MCF 10A (cell line): ENCODE measurements at places on chromosomes 5 and 9.

GRCh38 chr9:92467511-92467910, 14.8 kb downstream of the ASPN start:
- DNase-seq, result no peak

DNA sequence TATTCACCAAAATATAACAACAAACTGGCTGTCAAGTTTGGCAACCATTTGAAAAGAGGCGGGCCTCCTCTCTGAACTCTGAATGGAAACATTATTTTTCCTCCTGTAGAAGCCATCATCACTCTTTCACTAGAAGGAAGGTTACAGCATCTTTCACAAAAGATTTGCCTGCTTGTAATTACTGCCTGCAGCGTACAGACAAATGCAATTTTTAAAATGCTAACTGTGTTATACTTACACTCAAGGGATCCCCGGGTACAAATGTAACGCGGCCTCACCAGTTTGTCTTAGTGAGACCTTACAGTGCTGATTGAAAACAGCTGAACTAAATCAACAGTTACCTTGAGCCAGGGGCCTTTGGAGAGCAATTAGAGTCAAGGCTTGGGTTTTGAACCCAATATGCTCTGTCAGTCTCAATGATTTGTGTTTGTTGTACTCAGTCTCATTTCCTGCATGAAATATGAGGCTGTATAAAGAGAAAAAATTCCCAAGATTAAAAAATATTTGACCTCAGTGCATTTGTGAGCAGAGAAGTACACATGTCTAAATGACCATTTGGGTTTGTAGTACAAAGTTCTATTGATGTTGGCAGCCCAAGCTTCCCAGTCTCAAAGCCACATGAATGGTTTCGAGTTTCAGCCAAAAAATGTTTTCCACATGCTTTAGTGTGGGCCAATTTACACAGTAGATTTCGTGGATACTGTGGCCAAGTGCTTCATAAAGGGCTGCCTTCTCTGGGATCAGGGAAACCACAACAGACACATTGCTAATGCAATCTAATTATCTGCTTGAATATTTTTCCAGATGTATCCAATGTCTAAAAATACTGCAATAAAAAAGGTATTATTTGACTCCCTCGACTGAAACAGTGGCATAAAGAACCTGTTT, 500.0 kb downstream of the SPATA31D1 start:
- DNase-seq, result peak; percentile 87

GRCh38 chr5:95715799-95716461, 15.2 kb upstream of the RHOBTB3 start:
- DNase-seq, result peak; percentile 86

- no peak for DNase-seq
Measured at GRCh38 chr5:7872517-7873130, 3.7 kb downstream of the MTRR start.

DNA sequence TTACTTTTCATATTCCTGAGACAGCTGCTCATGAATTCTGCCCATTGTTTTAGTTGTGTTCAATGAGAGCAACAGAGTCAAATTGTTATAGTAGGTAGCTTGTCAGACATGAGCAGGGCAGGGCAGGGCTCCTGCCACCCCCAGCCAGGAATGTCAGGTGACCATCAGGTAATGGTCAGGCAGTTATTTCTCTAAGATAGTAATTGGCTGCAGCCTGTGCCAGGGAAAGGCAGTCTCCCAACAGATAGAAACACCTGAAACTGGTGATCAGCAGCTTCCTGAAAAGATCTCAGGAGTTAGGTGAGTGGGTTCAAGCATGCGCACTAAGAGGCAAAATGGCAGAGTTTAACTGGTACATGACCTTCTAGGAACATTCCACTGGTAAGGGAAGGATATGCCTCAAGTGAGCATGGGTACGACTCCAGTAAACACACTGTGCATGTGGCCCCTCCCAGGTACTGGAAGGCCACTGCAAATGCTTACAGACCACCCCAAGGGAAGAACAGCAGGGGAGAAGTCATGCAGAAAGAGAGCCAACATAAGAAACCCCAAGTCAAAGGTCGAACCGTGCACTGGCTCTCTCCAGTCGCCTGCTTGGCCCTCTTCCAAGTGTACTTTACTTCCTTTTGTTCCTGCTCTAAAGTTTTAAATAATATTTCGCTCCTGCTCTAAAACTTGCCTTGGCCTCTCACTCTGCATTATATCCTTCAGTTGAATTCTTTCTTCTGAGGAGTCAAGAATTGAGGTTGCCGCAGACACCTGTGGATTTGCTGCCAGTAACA, 25.1 kb downstream of the CARTPT start:
- DNase-seq, result no peak

DNA sequence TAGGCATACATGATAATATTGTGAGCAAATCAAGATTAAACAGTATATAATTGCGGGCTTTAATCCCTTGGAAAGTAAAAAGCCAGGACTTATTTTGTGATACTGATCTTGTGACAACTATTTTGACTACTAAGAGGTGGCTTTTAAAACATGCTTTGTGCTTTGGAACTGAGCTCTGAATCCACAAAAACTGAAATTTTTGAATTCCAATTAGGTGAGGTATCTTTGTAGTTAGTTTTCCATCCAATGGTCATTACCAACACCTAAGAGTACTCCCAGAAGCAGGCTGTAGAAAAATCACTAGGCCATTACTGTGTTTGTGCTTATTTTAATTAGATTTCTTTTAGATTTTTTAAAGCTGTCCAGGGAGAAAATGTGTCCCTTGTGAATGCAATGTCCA, 559.5 kb upstream of the WWC1 start:
- DNase-seq, result no peak

DNA sequence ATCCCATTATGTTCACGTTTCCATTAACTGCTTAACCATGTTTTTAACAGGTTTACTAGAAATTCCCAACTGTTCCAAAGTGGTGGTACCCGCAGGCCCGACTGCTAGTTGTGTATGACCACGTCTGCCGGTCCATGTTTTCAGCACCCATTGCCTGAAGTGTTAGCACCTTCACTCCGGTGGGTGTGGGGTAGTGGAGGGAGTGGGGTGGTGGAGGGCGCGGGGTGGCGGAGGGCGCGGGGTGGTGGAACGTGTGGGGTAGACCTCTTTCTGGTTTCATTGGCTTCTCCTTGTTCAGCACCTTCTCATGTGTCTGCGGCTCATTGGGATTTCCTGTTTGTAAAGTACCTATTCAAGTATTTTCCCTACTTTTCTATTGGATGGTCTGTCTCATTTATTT, 37.7 kb downstream of the TPPP start:
- no peak for DNase-seq

GRCh38 chr9:98096091-98096490, 22.9 kb downstream of the TRIM14 start:
- DNase-seq, result no peak

DNA sequence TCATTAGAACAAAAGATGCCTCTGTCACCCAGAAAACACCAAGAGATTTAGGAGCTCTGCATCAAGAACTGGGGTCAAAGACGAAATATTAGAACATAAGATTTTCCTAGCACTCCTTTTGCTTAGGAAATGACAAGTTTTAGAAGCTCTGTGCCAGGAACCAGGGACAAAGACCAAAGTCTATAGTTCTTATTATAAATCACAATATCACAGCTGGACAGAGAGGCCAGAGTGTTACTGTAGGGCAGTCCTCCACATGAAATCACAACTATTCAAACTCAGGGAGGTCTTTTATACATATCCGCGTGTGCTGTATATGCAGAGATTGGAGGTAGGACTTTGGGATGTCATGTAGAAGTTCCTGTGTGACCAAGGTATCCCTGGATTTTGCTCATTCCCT, 116.7 kb upstream of the SAP30L start:
- no peak for DNase-seq

DNA sequence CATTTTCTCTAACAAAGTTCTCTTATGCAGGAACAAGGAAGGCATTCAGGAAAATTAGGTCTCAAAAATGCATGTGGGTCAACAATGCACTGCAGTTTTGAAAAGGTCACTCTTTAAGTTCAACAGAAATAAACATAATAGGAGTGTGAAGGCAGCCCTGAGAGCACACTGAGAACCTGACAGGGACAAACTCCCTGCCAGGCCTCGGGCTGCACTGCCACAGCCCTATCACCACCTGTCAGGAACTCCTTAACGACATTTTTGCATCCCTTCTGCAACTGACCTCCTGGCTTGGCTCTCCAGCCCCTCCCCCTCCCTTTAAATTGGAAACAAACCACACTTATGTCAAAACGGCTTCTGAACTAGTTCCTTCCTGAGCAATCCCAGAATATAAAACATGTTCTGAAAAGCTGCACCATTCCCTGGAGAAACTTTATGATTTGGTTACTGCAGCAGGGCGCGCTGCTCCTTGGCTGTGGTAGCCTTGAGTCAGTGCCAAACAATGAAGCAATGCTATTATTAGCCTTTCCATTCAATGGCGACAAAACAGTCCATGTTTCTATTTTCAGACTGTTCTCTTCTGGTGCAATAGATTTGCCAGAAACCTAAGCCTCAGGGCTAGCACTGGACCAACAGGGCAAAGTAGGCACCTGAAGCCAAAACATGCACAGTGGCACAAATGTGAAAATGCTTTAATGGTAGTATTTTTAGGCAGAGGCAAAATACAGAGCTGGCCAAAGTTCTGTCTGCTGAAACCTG, 160.1 kb upstream of the ZNF608 start:
- peak; percentile 96 for DNase-seq

- no peak for DNase-seq
Measured at GRCh38 chr9:5430912-5431311, 6.8 kb downstream of the PLGRKT start.

DNA sequence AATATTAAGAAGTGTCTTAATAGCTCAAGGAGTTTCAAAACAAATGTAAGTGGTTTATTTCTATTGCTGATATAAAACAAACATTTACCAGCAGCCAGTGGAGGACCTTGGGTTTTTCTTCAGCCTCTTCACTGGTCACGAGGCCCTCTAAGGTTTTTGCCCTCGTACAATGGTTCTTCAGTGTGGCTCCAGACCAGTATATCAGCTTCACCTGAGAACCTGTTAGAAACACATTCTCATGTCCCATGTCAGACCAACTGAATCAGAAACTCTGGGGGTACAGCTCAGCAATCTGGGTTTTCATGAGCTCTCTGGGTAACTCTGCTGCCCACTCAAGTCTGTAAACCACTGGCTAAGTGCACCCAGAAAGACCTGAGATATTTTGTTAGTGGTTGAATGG, 12.9 kb downstream of the WWC1 start:
- DNase-seq, result no peak

DNA sequence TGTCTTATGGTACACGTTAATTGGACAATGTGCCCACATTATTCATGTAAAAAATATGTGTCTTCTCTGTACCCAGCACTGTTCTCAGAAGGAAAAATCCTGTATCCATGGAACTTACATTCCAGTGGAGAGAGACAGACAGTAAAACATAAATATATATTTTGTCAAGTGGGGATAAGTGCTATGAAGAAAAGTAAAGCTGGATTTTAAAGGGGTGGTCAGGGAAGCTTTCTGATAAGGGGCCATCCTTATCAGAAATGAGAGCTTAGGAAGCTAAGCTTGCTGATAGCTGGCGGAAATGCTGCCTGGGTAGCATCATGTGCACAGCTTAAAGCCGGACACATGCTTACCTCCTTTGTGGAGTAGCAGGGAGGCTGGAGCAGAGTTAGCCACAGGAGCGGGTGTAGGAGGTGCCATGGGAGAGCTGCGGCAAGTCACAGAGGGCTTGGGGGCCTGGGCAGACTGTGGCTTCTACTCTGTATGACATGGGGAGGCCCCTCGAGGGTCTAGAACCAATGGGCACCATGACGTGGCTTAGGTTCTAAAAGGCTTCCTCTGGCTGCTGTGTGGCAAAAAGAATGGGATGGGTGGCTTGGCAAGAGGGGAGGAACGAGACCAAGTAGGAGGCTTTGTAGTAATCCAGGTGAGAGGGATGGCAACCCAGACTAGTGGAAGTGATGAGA, 141.7 kb downstream of the FGF1 start:
- DNase-seq, result no peak

GRCh38 chr9:34612788-34613390, 992 bp upstream of the RPP25L start:
- DNase-seq, result peak; percentile 89

GRCh38 chr5:74833537-74834266, 32.5 kb downstream of the FAM169A start:
- DNase-seq, result no peak

GRCh38 chr5:69152731-69153130, 14.2 kb upstream of the CCNB1 start:
- no peak for DNase-seq

- DNase-seq, result no peak
Measured at GRCh38 chr5:168123631-168124528, 167.6 kb upstream of the WWC1 start.

DNA sequence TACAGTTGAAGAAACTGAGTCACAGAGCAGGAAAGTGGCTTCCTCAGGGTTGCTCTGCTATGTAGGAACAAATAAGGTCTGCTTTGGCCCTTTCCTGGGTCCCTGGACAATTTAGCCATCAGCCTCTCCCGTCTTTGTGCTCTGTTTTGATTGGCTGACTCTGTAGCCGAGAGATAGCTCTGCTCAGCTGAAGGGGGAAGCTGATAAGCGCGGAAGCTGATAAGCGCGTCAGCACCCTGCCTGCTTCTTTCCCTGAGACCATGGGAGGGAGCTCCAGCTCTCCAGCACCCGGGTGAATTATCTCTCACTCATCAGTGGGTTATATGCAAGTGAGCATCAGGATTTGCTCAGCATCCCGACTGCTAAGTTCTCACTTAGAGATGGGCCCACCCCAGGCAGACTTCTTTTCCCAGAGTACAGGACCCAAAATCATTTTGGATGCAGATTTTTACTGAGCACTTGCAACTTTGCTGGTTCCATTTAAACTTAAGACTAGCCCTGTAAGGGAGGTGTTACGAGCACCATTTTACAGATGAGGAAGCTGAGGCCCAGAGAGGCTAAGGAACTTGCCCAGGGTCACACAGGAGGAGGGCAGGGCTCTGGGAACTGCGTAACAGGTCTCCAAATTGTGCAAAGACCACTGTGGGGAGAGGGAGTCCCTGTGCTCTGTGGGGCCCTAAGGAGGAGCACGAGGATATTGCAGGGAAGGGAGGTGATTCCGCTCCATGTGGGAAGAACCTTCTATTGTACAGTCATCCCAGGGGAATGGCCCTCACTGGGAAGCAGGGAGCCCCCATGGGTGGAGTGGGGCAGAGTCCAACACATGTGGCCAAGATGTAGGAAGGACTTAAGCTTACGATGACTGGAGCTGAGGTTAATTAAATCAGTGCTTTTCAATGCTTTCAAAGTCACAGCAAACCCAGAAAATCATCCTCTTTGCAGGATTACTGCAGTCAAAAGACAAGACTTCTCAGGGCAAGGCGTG, 83.7 kb upstream of the ORM1 start:
- no peak for DNase-seq

DNA sequence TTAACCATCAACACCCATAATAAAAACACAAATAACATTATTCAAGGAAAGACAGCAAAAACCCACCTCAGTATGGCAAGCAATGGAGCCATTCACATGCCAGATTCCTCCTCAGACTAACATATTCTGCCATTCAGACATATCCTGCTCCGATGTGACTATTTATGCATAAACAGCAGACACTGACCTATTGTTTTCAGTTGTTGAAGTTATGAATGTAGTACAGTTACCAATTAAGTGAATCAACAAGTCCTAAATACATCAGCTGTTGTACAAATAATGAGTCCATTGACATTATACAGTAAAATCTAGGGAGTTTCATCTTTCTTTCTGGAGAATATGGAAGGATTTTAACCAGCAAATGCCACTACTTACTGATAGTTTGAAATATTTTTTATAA, 131.7 kb downstream of the DENND1A start:
- DNase-seq, result no peak

- no peak for DNase-seq
Measured at GRCh38 chr5:125140220-125140619, 393.8 kb upstream of the ZNF608 start.
